ENCODE measurements at places on chromosomes 2 and 18.

GRCh38 chr2:164220265-164220664 lies 401.0 kb downstream of the GRB14 start:
- DNase-seq = no peak

DNA sequence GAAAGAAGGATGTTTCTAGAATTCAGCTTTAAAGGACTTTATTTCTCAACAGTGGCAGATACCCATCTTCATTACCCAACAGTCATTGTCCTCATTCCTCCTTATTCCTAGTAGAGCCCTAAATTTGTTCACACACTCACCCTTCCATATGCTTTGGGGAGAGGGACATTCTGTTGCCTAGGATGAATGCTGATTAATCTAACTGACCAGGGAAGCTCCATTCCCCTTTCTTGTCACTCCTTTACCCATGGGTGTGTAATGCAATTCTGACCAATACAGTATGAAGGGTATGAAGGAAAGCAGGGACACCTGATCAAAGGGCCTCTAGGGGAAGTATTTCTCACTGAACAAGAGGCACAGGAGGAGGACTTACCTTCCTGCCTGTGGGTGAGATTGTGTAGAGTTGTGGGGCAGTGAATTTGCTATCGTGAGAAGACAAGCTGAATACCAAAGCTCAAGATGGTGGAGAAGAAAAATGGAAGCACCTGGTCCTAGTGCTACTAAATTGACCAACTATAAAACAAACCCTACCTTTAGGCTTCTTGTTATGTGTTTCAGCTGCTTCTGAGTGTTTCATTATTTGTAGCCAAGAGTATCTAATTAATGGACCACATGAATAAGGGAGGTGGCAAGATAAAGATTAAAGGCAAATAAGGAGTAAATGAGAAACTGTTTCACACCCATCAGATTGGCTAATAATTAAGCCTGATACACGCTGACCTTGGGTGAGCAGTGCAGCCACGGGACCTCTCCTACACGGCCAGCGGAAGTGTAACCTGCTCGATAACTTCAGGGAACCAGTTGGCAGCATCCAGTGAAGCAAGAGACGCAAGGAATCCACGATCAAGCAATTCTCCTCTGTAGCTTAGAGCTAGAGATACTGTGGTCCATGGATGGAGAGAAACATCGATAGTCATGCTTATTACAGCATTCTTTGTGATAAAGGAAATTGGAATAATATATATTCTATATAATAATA lies 202.3 kb downstream of the MYCN start:
- DNase-seq = no peak

- DNase-seq = no peak
These were observed 118.3 kb downstream of the CAPN13 start for GRCh38 chr2:30688956-30689401.

- no peak for DNase-seq
These were observed 2.7 kb upstream of the SLC23A3 start for GRCh38 chr2:219172231-219173154.

- no peak for DNase-seq
These were observed 82.2 kb upstream of the HDAC4 start for GRCh38 chr2:239482778-239483712.

DNA sequence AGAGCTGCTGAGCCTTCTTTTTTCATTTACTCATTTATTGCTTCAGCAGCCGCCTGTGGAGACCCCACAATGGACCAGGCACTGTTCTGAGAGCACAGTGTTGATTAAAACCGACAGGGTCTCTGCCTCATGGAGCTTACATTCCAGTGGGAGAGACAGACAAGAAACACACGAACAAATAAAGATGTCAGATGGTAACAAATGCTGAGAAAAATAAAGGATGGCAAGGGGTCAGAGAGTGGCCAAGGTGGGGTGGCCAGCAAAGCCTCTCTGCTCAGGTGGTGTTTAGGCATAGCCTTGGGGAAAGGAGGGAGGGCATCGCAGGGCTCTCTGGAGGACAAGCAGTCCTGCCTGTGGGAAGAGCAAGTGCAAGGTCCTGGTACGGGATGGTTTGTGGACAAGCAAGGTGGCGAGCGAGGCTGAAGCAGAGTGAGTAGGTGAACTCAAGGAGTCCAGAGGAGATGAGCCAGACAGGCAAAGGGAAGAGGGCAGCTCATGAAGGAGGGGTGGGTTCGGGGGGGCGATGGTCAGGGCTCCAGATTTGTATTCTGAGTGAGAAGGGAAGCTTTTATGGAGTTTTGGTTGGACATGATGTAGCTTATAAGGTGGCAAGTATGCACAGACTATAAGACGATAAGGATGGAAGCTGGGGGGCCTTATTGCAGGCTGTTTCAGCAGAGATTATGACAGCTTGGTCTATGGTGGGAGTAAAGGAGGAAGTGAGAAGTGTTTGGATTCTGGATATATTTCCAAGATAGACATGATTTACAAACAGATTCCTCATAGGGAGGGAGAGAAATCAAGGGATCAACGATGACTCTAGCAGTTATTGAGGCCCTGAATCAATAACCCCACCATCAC lies 8.8 kb upstream of the ITGB6 start:
- DNase-seq = no peak

- no peak for DNase-seq
These were observed 80.9 kb downstream of the ICA1L start for GRCh38 chr2:202790676-202791075.

GRCh38 chr2:27448381-27448780 lies 6.2 kb downstream of the KRTCAP3 start:
- DNase-seq = no peak

GRCh38 chr2:218369330-218369729 lies 12.7 kb downstream of the CATIP start:
- DNase-seq = no peak

DNA sequence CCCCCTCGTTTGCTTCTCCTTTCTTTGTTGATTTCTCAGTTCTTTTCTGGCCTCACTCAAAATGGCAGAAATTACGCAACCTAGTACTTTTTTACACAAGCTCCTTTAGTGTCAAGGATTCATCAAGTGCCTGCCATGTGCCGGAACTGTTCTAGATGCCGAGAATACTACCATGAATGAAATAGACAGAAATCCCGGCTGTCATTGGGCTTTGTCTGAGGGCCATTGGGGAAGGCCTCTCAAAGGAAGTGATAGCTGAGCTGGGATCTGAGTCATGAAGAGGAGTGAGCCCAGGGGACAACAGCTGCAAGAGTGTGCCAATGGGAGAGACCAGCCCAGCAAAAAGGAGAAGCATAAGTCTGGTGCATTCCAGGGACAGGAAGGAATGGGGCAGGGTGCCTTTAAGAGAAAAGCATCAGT lies 34.3 kb upstream of the PPP1CB start:
- DNase-seq = no peak

- DNase-seq = no peak
These were observed 16.7 kb downstream of the DNMT3A start for GRCh38 chr2:25324905-25325592.

DNA sequence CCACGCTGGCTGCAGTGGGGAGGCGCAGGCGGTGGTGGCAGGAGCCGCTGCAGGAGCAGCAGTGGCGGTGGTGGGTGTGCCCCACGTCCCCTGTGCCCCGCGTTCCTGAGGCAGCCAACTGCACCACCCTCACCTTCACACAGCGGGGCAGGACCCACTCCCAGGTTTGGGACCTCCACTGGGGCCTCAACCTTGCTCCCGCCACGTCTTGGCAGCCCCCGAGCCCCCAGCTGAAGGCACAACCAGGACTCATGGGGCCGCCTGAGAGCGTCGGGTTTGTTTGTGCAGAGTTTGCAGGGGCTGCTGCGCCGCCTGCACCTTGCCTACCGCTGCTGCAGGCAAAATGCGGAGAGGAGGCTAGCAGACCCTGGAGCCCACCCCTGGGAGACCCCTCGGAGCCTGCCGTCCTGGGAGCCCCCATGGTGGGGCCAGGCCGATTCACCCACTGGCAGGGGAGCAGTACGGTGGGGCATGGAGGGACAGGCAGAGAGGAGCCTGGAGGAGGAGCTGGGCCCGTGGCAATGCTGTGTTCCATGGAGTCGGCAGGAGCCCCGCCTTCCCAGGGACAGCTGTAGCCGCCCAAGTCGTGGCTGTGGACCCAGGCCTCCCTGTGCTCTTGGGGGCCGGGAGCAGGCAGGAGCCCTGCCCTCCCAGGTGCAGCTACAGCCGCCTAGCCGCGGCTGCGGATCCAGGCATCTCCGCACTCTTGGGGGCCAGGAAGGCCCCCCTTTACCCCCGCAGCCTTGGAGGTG lies 14.7 kb upstream of the EML6 start:
- DNase-seq = no peak

GRCh38 chr2:70551167-70551566 lies 2.5 kb downstream of the TGFA start:
- no peak for DNase-seq

DNA sequence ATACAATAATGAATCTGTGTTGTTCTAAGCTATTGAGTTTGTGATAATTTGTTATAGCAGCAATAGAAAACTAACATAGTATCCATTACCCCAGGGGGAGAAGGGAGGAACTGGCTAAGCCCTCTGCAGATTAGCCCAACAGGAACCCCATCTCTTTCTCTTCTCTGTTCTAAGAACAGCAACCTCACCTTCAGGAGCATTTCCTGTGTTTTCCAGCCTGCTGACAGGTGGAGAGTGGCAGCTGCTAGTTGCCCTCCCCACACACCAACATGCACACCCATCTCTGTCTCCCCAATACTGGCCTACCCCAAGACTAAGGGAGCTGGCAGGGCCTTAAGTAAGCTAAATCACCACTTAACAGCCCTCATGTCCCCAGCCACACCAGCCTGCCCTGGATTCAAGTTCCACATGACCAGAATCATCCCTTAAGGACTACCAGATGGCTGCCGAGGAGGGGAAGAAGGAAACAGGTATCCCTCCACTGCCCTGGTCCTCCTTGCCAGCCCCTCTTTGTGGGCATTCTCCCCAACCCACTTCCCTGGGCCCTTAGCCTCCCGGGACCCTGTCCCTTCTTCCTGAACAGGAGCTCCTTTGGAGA lies 52.8 kb downstream of the TRABD2A start:
- no peak for DNase-seq

- DNase-seq = no peak
These were observed 56.9 kb downstream of the MCFD2 start for GRCh38 chr2:46858702-46859090.

GRCh38 chr2:20479835-20480234 lies 33.0 kb downstream of the RHOB start:
- DNase-seq = no peak

GRCh38 chr2:198106621-198107385 lies 302.4 kb downstream of the PLCL1 start:
- no peak for DNase-seq

GRCh38 chr18:13232971-13233786 lies 14.6 kb downstream of the LDLRAD4 start:
- DNase-seq = no peak

DNA sequence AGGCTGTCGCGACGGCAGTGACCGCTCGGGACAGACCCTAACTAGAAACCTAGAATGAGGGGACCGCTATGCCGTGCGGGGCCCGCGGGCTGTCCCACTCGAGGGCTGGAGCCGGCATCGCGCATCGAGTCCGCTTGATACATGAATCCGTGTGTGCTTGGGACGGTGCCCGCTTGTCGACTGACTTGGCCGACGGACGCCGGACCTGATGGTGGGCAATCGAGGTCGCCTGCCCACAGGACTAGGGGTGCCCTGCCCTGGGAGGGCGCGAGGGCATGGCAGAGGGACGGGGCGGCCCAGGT lies 749 bp upstream of the PTMA start:
- DNase-seq = no peak

GRCh38 chr18:79742076-79742475 lies 55.7 kb upstream of the KCNG2 start:
- no peak for DNase-seq

GRCh38 chr2:237964578-237965404 lies 2.0 kb upstream of the UBE2F start:
- no peak for DNase-seq

- DNase-seq = no peak
These were observed 100.3 kb downstream of the IRS1 start for GRCh38 chr2:226699321-226699720.

GRCh38 chr2:143928613-143929012 lies 591.3 kb downstream of the ZEB2 start:
- no peak for DNase-seq

GRCh38 chr18:49479381-49480137 lies 7.5 kb downstream of the C18orf32 start:
- DNase-seq = no peak

DNA sequence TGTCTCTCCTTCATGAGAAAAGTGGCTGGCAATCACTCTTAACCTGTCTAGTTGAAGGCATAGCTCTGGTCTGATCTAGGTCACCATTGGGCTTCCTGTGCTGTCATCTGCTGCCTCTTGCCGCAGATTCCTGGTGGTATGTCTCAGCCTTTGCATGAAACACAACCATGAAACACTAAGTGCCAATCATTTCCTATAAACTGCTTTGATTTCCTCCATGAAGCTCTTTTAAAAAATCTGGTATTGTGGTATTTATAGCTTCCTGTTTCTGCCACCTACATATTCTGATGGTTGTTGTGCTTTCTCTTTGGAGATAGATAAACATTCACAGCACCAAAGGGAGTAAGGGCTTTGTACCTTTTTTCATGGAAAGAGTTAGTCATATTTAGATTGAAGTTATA lies 120.0 kb upstream of the EPC2 start:
- DNase-seq = no peak

DNA sequence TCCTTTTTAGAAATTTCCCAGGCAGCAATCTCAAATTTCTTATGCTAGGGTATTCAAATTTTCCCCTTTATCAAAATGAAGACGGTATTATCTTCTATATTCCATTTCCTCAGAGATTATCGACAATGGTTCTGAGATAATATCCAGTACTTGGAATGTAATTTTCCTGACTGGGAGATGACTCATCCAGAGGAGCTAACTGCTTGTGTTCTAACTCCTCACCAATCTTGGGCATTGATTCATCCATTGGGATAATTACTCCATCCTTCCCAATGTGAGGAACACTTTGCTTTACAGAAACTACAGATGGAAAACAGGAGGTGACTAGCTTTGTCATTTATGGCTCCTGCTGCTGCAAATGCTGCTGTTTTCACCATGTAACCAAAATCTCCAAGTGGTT lies 239.4 kb upstream of the LYPD1 start:
- no peak for DNase-seq
